Right cardiac atrium (tissue), 5 donors: ENCODE measurements at places on chromosomes 6 and 20. TPM values are rescaled to one million over a fixed set of nuclear protein-coding genes. Genes with fewer than 3 reads are reported as not detected.

The OPN5 gene
- polyA plus RNA-seq = not detected

The MOG gene
- polyA plus RNA-seq = 4.8 TPM

The PRDM13 gene
- polyA plus RNA-seq = not detected

The HTR1E gene
- not detected for polyA plus RNA-seq

The TTK gene
- 0.05 TPM for polyA plus RNA-seq

The OR2B6 gene
- polyA plus RNA-seq = not detected

The APMAP gene
- 28.0 TPM for polyA plus RNA-seq

The SLC26A8 gene
- polyA plus RNA-seq = not detected

The ACTL10 gene
- polyA plus RNA-seq = 0.27 TPM

The ARFGEF3 gene
- 0.63 TPM for polyA plus RNA-seq

The SSTR4 gene
- polyA plus RNA-seq = not detected

The OR12D3 gene
- not detected for polyA plus RNA-seq

The RAB5IF gene
- polyA plus RNA-seq = 74.3 TPM

The DUSP15 gene
- polyA plus RNA-seq = 11.0 TPM

The RHAG gene
- polyA plus RNA-seq = 2.8 TPM

The ZNF391 gene
- polyA plus RNA-seq = 0.72 TPM

The ARMC2 gene
- polyA plus RNA-seq = 3.7 TPM

The ELOVL4 gene
- 0.61 TPM for polyA plus RNA-seq
